ENCODE measurements at places on chromosomes 13 and 19.

DNA sequence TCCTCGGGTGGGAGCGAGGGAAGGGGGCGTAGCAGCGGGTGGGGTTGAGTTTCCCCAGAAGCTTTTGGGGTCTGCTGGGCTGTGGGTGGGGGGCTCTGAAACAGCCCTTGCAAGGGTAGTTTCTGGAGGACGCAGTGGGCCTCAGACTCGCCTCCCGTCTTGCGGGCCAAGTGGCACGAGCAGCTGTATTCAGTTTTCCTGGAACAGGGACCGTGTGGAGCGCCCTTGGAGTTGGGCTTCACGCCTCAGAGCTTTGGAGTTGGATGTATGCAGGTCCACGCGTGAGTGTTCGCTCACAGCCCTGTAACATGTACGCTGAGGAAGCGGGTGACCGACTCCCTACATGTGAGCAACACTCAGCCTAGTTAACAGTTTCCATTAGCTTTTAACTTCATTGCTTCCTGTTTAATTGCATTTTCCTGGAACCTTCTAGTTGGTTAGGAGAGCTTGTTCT, 603 bp downstream of the TM9SF2 start:
- no peak for DNase-seq

GRCh38 chr13:109698779-109699178, 87.6 kb downstream of the IRS2 start:
- DNase-seq, result no peak

GRCh38 chr19:45790942-45791341, 1.7 kb downstream of the DMWD start:
- DNase-seq, result no peak

DNA sequence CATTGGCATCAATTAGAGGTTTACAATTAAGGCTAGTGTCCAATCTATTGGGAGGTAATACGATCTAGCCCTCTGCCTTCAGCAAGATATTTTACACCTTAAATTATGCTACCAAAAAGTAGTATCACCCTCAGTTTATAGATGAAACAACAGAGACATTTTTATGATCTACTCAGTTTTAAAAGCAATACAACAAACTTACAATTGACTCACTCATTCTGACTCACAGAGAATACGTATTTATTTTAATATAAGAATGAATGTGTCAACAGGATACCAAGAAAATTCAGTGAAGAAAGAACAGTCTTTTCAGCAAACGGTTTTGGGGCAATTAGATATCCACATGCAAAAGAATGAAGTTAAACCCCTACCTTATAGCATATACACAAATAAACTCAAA, 32.5 kb upstream of the STARD13 start:
- DNase-seq, result no peak

DNA sequence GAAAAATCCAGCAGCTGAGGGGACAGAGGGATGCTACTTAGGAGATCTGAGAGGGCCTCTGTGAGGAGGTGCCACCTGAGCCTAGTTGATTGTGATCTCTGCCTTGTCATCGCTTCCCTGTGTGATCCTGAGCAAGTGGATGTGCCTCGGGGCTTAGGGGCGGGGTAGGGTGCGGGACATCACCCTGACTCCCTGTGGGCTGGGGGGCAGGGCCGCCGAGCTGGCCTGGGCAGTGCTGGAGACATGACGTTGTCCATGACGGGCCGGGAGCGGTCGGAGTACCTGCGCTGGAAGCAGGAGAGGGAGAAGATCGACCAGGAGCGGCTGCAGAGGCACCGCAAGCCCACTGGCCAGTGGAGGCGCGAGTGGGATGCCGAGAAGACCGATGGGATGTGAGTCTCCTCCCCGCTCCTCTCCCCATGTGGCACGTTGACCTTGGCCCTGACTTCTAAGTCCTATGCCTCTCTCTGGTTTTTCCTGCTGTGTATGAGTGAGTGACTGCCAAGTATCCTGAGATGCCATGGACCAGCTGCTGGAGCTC, 8.2 kb upstream of the INAFM1 start:
- no peak for DNase-seq

GRCh38 chr13:50512474-50513299, 330.8 kb downstream of the DLEU7 start:
- no peak for DNase-seq

GRCh38 chr19:8041531-8041931, 11.0 kb upstream of the CCL25 start:
- no peak for DNase-seq

DNA sequence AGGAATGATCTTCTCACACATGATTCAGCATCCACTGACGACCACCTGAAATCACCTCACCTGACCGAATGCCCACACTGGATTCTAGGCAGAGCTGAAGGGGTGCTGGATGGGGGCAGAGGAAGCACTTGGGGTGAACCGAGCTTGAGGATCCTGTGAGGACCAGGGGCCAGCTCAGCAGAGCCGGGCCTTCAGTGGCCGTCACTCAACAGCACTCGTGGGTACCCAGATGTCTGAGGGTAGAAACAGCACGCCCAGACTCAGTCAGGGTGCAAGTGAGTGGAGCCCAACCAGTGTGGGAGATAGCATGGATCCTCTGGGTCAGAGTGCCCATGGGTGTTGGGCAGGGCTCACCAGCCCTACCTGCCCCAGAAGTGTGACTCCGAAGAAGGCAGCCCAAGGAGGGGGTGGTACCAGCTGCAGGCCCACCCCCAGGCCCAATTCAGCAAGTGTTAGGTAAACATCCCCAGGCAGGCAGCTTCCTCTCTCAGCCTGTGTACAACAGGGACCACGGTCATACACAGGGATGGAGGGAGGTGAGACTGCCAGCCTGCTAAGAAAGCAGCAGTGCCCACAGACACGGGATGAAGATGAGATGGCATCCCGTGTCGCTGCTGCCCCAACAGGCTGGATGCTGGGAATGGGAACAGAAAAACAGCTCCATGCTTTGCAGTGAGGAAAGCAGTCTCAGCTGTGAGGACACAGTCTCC, 16.6 kb downstream of the GJA3 start:
- DNase-seq, result no peak

DNA sequence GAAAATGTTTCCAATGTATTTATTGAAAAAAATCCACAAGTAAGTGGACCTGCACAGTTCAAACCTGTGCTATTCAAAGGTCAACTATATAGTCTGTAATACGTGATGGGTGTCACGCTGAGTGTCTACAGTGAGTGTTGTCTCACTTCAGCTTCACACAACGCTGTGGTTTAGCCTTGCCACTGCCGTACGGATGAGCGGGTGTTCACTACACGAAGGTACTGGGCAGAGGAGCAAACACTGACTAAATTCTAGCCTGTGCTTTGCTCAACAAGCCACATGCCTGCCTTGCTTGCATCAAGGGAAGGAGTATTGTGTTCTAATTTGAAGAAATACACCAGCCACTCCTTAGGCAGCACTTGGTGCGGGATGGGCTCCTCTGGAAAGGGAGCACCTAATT, 3.4 kb upstream of the FFAR3 start:
- no peak for DNase-seq

GRCh38 chr13:30739761-30740642, 4.7 kb downstream of the ALOX5AP start:
- DNase-seq, result no peak

DNA sequence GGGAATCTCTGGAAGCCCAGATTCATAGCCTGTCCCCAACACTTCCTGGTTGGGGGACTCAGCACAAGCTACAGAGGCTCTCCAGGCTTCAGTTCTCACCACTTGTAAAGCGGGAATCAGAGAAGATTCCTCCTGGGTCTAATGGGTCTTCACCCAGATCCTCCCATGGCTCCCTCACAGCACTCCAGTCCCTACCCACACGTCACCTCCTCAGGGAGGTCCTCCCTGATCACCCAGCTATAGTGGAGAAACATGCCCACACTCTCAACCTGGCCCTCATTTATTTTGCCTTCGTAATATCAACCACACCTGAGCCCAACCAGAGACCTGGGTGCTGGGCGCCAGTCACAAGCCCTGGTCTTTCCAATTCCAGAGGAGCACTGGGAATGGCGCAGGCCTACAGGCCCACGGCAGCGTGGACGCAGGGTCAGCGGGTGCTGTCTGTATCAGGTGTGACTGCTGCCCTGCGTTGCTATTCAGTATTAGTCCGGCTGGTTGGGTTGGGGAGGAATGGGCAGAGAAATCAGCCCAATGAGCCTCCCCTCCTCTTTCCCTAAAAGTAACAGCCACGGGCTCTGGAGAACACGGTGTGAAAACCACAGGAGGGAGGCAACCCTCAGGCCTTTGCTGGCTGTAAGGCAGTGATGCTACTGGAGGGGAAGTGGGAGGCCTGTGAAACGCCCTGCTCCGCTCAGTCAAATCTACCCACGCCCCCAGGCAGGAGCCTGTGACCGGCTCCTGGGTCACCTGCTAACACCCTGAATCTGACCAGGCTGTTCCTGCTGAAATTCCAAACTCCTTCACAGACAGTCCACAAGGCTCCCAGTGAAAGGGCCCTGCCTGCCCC, 5.2 kb downstream of the AKT2 start:
- no peak for DNase-seq

GRCh38 chr19:30638889-30639288, 266.7 kb downstream of the ZNF536 start:
- no peak for DNase-seq

- DNase-seq, result no peak
These were observed 16.2 kb downstream of the ZIC2 start for GRCh38 chr13:99997702-99998214.

- no peak for DNase-seq
These were observed 2.9 kb upstream of the CCDC9 start for GRCh38 chr19:47253467-47253881.

- no peak for DNase-seq
These were observed 1.1 kb downstream of the PAF1 start for GRCh38 chr19:39389631-39390414.

DNA sequence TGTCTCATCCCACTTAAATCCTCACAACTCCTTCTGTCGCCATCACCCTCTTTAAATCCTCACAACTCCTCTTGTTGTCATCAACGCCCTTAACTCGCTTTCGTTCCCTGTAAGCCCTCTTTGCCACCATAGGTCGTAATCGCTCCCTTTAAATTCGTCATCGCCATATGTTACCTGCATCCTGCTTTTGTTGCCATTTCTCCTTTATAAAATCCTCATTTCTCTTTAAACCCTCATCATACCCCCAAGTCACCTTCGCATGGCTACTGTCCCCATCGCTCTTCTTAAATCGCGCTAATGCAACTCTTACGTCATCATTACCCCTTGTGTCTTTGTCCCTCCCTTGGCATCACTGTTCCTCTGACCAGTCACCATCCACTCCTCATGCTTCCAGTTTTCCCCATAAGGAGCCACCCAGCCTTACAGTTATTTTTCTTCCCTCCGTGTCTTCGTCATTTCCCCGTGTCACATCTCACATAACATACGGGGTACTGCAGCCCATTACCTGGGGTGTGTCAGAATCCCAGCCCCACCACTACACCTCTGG, 539 bp downstream of the PLD3 start:
- DNase-seq, result no peak

- no peak for DNase-seq
These were observed 333.1 kb downstream of the GPC6 start for GRCh38 chr13:93559718-93560117.

- no peak for DNase-seq
These were observed 10.4 kb upstream of the PLA2G4C start for GRCh38 chr19:48121066-48121465.

DNA sequence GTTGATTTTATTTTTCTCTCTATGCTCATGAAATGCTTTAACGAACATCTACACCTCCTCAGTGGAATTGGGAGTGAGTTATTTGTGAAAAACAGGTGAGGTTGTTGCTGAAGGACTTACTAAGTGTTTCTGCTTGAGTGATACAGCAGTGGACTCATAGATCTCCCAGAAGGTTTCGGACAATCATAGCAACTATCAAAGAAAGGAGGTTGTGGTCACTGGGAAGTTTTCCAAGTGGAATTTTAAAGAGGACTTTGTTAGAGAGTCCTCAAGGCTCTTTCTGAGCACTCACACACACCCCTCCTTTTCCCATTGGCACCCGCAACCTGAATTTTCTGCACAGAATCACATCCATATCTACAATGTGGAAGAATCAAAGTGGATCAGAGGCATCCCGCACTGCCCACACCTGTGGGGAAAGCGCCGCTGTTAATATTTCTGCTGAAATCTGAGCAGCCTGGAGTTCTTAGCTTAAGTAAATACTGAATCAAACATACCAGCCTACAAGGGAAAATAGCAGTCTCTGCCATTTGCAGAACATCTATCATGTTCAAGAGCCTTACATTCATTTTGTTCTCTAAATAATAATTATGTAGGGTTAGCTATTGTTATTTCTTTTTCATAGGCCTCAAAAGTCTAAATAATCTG, 719.4 kb downstream of the DIAPH3 start:
- DNase-seq, result peak; percentile 11

- DNase-seq, result no peak
These were observed 381.6 kb downstream of the KLF5 start for GRCh38 chr13:73440296-73440895.

DNA sequence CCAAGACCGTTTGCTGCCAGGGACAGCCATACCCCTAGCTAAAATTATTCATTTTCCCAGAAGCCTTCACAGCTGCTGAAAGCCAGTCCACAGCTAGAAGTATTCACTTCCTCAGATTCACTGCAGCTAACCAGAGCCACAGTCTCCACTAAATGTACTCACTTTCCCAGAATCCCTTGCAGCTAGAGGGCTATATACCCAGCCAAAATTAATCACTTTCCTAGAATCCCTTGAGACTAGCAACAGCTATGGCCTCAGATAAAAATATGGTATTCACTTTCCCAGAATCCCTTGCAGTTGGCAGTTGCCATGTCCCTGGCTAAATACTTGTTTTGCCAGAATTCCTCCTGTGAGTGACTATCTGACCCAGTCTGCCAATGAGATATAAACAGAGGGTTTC, 13.8 kb upstream of the MEIS3 start:
- DNase-seq, result no peak

GRCh38 chr13:64534302-64534701, 2695.8 kb downstream of the PCDH9 start:
- DNase-seq, result no peak

GRCh38 chr19:15234431-15235130, 2.3 kb upstream of the EPHX3 start:
- no peak for DNase-seq

- no peak for DNase-seq
These were observed 98.4 kb downstream of the WDFY2 start for GRCh38 chr13:51682686-51683085.

DNA sequence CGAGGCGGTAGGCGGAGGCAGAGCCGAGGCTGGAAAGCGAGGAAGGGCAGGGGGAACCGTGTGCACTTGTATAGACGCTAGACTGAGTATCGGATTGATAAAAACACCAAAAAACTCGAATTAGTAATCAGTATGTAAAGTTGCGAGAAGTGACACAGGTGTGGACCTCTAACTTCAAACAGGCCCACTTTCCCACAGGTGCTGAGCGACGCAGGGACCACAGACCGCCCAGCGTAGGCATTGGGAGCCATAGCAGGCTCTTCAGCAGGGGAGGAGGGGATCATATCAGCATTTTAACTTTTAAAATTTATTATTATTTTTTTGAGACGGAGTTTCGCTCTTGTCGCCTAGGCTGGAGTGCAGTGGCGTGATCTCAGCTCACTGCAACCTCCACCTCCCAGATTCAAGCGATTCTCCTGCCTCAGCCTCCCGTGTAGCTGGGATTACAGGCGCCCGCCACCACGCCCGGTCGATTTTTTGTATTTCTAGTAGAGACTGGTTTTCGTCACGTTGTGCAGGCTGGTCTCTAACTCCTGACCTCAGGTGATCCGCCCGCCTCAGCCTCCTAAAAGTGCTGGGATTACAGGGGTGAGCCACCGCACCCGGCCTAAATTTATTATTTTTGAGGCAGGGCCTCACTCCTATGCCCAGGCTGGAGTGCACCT, 574 bp downstream of the VMAC start:
- no peak for DNase-seq

GRCh38 chr13:54029226-54029625, 1000.6 kb downstream of the OLFM4 start:
- no peak for DNase-seq
